ENCODE measurements at places on chromosomes 2 and 18. TPM values are rescaled to one million over a fixed set of nuclear protein-coding genes. Genes with fewer than 3 reads are reported as not detected.

The C2orf15 gene
- 0.04 TPM for total RNA-seq

GRCh38 chr18:34740101-34740500, 30.0 kb downstream of the DTNA start:
- no peak for DNase-seq

GRCh38 chr2:190050001-190050400, 12.5 kb downstream of the MSTN start:
- DNase-seq: no peak

GRCh38 chr18:75518007-75518406, 90.5 kb upstream of the SMIM21 start:
- DNase-seq: no peak

DNA sequence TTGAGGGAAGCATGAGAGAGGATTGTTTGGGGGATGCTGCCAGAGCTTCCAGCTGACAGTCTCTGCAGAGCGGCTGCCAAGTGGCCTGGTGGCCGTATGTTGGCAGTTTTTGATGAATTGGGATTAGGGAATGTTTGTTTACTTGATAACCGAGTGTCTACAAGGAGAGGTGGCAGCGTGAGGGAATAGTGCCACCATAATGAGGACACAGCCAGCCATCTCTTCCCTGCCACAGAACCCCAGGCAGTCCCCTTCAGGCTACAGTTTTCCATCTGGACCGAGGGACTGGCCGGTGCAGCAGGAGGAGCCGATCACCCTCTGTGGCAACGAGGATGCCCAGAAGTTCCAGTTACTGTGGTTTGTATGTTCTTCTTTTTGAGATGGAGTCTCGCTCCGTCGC, 55.2 kb downstream of the TRAPPC12 start:
- DNase-seq: no peak

DNA sequence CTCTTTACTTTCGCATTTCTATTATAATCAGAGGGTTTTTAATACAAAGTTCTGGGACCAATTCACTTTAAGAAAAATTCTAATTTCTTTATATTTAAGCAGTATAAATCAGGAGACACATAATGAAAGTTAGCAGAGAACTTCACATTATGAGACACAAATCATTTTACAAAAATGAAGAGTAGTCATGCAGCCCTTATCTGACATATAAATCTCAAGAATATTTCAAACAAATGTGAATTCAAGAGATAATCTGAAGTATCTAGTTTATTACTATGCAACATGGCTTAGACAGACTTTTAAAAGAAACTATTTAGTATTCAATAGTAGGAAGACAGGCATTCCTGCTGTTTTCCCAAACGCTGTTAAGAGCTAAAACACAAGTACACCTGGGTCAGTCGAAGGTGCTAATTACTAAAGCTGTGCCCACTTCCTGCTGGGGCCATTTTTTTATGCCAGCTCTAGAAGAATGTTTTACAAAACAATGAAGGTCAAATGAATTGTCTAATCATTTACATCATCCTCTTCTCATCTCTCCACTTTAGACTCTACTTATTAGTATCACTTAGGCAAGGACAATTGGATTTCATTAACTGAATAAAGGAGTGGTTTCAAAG, 40.2 kb downstream of the CWC22 start:
- no peak for DNase-seq

The MOGAT1 gene
- not detected for total RNA-seq

GRCh38 chr2:180077295-180077906, 70.3 kb upstream of the CWC22 start:
- DNase-seq: no peak

GRCh38 chr2:32758232-32758631, 130.4 kb downstream of the TTC27 start:
- DNase-seq: no peak

- no peak for DNase-seq
Observed at GRCh38 chr18:31716362-31716761, 32.0 kb upstream of the B4GALT6 start.

The KCNIP3 gene
- 5.8 TPM for total RNA-seq

- no peak for DNase-seq
Observed at GRCh38 chr2:187329586-187329985, 118.5 kb downstream of the CALCRL start.

GRCh38 chr2:126774761-126775160, 118.8 kb downstream of the GYPC start:
- DNase-seq: no peak

GRCh38 chr18:62071071-62071470, 115.8 kb downstream of the PIGN start:
- DNase-seq: no peak

The INHBB gene
- 0.44 TPM for total RNA-seq

DNA sequence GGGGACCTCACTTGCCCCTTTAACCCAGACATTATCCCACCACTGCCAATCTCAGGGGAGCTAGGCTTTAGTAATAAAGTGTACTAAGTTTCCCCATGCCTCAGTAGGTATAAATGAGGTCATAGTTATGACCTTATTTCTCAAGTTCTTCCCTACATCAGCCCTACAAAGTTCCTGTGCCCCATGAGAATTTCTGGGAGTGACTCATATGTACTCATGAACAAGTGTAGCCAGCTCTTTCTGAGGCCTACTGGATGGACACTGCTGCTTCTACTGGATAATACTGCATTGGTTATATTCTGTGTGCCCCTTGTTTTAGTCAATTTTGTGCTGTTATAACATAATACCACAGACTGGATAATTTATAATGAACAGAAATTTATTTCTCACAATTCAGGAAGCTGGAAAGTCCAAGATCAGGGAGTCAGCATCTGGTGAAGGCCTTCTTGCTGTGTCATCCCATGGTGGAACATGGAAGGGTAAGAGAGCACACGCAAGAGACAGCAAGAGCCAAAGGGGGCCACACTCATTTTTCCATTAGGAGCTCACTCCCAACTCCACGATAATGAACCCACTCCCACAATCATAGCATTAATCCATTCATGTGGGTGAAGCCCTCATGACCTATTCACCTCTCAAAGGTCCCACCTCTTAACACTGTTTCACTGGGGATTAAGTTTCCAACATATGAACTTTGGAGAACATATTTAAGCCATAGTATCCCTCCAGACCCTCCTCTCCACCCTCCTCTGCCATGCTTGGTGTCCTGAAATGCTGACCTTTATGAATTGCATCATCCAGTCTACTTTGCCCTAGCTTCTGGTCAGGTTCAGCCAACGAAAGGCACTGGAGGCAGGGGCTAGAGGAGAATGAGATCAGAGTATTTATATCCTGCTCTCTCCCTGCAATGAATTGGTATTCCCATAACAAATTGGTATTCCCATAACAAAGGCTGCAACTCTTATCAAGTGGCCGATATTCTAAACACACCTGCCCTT, 25.4 kb upstream of the ST3GAL5 start:
- DNase-seq: no peak

GRCh38 chr18:75005626-75006025, 203.3 kb downstream of the PTGR3 start:
- no peak for DNase-seq

GRCh38 chr2:237320801-237321560, 93.0 kb downstream of the COL6A3 start:
- DNase-seq: peak; percentile 77

- DNase-seq: peak; percentile 95
Observed at GRCh38 chr18:9413576-9413975, 61.7 kb upstream of the RALBP1 start.

DNA sequence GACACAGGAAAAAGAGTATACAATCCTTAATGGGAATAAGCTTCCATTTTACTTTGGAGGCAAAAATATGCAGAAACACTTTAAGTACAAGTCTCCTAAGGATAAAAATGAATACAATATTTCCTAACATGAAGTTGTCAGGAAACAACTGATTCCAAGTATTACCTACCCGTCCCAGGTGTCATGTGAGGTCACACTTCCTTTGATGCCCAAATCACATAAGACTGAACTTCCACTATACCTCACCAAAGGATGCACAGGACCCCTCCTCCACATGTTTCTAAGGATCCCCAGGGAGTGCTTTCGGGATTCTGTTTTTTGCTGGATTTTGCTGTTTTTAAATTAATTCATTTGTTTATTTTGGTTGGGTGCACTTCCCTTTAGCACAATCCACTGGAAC, 438.5 kb upstream of the TCF4 start:
- DNase-seq: peak; percentile 65

- DNase-seq: no peak
Observed at GRCh38 chr2:64228918-64229317, 84.7 kb upstream of the PELI1 start.

The CROCC2 gene
- 0.04 TPM for total RNA-seq

The LCLAT1 gene
- total RNA-seq: 9.9 TPM

GRCh38 chr2:95354469-95354901, 48.0 kb upstream of the FAHD2A start:
- no peak for DNase-seq

- DNase-seq: no peak
Observed at GRCh38 chr2:47293976-47294375, 109.0 kb upstream of the MSH2 start.

The AKAIN1 gene
- total RNA-seq: 0.18 TPM

- DNase-seq: no peak
Observed at GRCh38 chr2:195821566-195821932, 164.5 kb downstream of the SLC39A10 start.

DNA sequence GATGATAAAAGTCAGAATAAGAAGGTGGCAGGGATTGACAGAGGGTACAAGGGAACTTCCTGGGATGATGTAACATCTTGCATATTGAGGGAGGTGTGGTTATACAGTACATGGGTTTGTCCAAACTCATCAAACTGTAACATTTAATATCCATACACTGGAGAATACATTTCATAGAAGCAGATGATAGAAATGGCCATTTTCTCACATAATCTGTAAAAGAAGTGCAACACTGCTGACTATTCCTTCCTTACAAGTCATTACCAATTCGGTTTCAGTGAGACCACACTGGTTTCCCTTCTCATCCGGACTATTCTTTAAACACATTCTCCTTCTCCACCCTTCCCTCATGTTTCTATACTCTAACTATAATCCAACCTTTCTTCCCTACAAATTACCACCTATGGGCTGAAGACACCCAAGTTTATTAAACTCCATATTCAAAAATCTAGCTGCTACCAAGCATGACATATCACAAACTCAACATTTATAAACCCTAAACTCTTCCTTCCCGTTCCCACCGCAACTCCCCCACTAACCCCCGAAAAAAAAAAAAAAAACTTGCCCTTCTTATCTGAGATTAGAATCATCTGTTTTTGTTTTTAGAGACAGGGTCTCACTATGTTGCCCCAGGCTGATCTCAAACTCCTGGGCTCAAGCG, 1.6 kb downstream of the COX7A2L start:
- no peak for DNase-seq

GRCh38 chr2:8223695-8224346, 458.0 kb upstream of the ID2 start:
- DNase-seq: no peak

The DSG2 gene
- 2.3 TPM for total RNA-seq

- no peak for DNase-seq
Observed at GRCh38 chr2:172389685-172390339, 37.6 kb upstream of the ITGA6 start.

DNA sequence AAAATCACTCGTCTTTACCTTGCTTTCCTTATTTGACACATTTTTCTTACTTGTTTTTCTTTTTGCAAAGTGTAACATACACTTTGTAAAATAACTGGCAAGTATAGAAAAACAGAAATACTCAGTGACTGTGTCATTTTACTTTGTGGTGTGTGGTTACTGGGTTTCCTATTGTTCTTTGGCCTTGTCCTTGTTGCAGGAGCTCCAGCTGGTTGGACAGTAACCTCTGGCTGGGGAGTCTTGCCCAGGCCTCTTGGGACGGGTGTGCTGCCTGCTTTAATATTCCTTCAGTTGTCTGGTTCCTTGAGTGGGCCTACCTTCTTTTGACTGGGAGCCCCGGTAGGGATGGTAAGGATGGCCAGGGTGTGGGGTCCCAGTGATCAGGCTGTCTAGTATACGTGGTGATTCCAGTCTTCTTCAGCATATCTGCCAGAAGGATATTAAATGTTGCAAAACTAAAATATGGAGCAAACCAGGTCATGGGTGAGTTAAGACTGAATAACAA, 53.8 kb downstream of the RNF144A start:
- DNase-seq: no peak

DNA sequence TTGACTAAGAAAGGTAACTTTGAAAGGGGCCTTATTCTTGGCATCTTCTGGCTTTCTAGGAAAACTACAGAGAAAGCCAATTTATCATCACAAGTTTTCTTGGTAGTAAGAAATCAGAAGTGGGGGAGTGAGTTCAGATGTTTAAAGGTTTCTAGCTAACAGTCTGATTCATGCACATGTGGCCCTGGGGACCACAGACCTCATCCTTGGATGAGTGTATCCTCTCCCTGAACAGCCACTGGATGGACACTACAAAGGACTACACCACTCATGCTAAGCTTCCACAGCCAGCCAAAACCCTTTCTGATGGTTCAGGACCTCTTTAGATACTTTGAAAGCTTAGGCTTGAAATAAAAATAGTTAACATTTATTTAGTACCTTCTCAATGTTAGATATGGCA, 218.3 kb upstream of the STK17B start:
- no peak for DNase-seq

DNA sequence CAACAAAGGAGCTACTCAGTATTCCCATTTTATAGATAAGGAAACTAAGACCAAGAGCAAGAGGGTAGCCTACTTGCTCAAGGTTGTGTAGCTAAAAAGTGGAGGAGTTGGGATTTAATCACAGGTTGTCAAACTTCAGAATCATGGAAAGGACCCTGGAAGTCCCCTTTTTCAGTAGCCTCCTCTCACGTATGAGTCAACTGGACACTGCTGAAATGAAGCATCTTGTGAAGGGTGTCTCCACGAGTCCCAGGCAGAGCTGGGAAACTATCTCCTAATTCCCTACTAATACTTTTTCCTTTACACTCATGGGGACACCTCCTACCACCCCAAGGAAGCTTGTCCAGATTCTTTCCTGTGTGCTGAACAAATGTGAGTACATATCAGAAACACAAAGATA, 155.8 kb downstream of the RHBDD1 start:
- DNase-seq: no peak

The FSIP2 gene
- 2.6 TPM for total RNA-seq

The SPR gene
- total RNA-seq: 4.6 TPM

DNA sequence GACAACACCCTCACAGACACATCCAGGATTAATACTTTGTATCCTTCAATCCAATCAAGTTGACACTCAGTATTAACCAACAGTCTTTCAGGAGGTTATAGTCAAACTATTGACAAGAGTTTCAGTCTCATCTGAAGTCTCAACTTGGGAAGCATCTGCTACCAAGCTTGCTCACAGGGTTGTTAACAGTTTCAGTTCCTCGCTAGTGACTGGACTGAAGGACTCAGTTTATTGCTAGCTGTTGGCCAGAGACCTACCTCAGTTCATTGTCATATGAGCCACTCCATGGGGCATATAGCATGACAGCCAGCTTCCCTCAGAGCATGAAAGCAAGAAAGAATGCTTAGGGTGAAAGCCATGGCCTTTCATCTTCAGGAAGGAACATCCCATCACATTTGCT, 228.6 kb downstream of the EPHA4 start:
- DNase-seq: no peak

Measured in muscle of leg (tissue), 16 donors.